AG09309 (cell line): ENCODE measurements at places on chromosomes 2 and 18.

- DNase-seq = no peak
Measured at GRCh38 chr2:36147670-36148390, 207.7 kb upstream of the CRIM1 start.

DNA sequence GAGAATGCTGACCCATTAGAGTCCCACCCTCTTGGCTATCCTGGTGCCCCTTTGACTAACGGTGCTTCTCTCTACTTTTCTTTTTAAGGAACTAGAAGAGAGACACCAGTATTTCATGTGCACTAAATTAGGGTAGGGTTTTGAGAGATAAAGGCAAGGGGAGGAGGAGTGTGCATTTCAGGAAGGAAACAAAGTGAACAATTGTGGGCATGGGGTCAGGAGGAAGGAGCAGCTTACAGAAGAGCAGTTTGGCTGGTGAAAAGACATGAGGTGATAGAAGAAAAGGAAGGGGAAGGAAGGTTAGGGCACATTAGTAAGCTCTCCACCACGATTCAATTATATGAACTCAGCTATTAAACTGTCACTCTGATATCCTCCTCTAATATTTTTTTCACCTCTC, 105.8 kb upstream of the CTAGE1 start:
- no peak for DNase-seq

DNA sequence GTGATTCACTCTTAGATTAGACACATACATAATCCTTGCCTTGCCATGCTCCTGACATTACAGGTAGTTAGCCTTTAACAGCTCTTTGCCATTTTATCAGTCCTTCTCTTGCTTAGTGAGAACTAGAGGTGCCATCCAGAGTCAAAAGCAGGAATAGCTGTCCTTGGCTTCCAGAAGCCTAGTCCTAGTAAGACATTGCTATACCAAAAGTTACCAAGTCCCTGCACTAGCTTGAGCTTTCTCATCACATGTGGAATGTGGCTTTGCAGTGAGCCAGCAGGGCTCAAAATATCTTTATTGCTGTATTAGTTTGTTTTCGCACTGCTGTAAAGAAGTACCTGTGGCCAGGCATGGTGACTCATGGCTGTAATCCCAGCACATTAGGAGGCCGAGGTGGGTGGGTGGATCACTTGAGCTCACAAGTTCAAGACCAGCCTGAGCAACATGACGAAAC, 104.7 kb upstream of the NOSTRIN start:
- no peak for DNase-seq

DNA sequence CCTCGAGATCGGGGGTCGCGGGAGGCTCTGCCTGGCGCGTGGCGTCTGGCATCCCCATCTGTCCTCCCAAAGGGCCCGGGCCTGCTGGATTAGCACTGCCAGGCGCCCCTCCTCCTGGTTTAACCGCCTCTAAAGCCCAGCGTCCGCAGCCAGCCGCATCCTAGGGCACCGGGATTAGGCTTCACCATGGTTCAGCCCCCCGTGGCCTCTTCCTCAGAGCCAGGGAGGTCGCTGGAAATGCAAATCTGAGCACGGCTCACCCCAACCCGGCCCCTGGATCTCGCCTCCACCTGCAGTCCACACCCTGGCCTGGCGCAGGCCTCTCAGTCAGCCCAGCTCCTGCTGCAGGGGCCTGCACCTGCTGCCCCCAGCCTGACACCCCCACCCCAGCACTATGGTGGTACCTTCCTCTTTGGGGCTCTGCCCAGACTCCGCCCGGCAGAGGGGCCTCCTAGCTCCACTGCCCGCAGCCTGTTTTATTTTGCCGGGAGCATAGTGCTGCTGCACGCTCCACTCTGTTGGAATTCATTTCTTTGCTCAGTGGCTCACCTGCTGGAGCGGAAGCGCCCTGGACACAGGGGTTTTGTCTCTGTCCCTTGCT, 13.2 kb downstream of the PRELID3A start:
- no peak for DNase-seq

DNA sequence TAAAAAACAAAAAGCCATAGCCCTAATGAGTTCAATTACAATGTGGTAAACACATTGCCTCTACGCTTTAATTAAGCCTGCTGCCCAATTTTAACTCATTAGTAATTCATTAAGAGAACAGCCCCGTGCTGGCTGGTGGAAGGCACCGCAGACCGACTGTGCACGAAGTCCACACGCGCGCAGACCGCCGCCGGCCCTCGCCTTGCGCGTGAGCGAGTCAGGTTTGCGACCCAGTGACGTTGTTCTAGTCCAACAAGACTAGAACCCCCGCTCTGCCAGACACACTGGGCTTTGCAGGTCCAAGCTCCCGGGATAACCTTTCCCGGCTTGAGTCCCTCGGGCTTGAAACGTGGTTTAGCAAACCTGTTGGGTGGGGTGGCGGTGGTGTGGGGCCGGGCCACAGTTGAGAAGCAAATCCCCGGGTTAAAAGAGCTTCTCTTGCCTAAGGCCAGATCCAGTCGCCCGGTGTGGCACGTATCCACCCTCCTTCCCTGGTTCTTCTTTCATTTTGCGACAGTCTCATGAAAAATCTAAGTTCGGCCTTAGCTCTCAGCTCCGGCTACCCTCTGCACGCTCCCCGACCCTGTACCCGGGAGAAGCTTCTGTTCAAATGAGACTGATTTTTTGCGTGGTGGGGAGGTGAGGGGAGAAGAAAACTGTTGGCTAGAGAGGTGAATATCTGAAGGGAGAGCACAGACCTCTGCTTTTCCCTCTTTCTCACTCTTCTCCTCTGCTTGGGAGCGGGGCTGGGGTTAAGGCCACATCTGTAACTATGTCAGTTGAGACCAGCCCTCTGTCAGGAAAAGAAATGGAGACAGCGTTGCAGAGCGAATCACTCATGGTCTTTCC, 11.1 kb upstream of the SKOR2 start:
- DNase-seq = no peak

DNA sequence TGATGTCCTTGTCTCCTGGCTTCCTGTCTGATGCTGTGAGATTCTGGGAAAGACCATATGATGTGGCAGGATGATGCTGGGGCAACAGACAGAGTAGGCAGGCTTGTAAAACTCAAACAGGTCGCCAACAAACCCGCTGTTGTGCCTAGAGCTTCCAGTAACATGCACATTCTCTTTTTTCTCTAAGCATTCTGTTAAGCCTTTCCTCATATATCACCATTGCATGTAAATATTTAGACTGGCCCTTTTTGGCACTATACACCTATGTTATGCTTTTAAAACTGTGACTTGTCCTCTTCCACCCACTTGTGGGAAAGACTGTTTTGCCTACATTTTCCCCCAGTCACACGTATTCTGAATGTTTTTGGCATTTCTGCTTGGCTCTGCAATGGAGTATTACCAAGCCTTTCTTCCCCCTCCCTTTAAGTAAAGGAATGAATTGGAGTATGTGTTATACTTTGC, 250.4 kb upstream of the TANK start:
- DNase-seq = no peak

DNA sequence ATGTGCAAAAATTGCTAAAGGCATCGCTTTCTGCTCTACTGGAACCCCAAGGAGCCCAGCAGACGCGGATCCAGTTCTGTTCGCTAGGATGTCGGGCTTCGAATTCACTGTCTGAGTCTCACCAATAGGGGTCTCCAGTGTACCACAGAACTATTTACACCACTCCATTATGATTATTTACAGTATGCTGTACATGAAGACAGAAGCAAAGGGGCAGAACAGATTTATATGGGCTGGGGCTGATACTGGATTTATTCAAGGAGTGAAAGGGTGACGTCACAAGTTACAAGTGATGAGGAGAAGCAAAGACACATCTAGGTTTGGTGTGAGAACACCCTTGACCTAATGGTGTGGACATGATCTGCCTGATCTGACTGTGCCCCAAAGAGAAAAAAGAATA, 185.3 kb upstream of the ATP5MC3 start:
- DNase-seq = peak; percentile 1

GRCh38 chr2:212990697-212991096, 160.7 kb downstream of the IKZF2 start:
- DNase-seq = no peak

- no peak for DNase-seq
Measured at GRCh38 chr18:75360215-75360614, 67.3 kb downstream of the SMIM21 start.

DNA sequence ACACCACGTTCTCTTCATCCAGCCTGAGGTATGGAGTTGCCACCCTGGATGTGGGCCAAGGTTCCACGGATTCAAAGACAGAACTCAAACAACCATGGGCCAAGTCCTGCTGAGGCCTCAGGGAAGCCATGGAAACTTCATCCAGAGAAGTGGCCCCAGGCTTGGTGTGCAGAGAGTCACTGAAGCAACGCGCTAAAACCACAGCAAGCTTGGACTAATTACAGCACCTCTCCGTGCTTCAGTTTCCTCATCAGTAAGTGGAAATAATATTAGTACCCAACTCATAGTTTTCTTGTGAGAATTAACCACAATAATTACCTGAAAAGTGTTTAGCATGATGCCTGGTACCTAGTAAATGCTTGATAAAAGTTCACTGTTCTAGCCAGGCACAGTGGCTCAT, 19.2 kb upstream of the AP1S3 start:
- DNase-seq = no peak

GRCh38 chr18:56257205-56257604, 381.2 kb downstream of the TXNL1 start:
- peak; percentile 64 for DNase-seq

- no peak for DNase-seq
Measured at GRCh38 chr18:51151185-51151567, 46.3 kb downstream of the MEX3C start.

DNA sequence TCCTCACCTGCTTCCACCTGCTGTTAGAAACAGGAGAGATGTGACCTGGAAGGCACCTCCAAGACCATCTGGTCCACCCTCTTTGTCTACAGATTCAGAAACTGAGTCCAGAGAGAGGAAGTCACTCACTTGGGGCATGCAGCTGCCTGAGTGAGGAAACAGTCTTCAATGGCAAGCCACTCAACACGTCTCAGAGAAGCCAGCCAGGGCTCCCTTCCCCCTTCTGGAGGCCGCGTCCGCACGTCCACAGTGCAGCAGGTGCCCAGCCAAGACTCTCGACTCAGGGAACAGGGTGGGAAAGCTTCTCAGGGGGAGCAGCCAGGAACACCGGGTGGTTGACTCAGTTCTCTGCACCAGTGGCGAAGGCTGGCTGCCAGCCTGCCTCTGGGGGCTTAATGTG, 201.7 kb downstream of the BCL11A start:
- no peak for DNase-seq

DNA sequence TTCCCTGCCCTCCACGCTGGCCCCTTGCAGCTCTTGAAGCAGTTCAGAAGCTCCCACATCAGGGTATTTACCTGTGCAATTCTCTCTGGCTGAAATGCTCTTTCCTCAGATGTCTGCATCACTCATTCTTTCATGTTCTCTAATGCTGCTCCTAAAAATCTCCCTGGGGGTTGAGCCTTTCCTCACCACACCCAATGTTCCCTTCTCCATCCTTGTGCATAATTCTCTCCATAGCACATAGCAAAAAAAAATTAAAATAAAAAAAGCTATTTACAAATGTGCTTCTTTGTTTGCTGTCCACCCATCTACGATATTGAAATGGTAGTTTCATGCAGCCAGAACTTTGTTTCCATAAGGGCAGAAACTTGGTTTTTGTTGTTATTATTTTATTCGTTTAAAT, 155.5 kb downstream of the DOK6 start:
- DNase-seq = no peak

DNA sequence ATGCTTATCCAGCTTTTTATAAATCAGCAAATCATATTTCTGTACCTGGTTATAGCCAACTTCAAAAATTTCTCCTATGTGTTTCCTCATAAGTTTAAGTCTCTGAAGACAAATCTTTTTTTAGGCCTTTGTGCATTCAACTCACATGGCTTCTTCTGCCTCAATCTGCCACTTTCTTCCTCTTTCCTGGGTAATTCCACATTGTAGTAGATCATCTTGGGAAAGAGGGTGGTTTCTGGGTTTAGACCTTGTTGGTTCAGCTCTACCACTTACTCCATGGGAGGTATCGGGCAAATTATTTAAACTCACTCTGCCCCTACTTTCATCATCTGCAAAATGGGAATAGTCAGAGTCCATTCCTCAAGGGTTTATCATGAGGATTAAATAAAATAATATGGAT, 707.0 kb upstream of the ZEB2 start:
- no peak for DNase-seq

- DNase-seq = no peak
Measured at GRCh38 chr18:59758106-59758505, 60.9 kb upstream of the CCBE1 start.

DNA sequence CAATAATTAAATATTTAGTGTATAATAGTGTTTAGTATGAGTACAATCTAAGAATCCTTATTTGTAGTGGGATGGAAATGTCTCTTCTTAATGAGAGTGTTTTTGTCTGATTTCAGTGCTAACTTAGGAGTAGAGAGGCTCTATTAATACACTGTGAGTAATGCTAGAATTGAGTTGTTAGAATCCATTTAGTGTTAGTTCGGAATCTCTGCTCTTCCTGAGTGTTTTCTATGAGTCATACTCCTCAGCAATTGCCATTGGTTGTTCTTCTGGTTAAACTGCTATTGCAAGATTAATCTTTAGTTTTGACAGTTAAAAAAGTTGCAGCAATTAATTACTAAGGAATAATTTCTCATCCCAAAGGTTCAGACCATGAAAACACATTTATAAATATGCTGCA, 828.6 kb upstream of the POU3F3 start:
- DNase-seq = no peak

GRCh38 chr2:219856602-219857001, 229.2 kb downstream of the SLC4A3 start:
- DNase-seq = no peak

GRCh38 chr2:199015072-199015471, 442.7 kb downstream of the SATB2 start:
- DNase-seq = no peak

DNA sequence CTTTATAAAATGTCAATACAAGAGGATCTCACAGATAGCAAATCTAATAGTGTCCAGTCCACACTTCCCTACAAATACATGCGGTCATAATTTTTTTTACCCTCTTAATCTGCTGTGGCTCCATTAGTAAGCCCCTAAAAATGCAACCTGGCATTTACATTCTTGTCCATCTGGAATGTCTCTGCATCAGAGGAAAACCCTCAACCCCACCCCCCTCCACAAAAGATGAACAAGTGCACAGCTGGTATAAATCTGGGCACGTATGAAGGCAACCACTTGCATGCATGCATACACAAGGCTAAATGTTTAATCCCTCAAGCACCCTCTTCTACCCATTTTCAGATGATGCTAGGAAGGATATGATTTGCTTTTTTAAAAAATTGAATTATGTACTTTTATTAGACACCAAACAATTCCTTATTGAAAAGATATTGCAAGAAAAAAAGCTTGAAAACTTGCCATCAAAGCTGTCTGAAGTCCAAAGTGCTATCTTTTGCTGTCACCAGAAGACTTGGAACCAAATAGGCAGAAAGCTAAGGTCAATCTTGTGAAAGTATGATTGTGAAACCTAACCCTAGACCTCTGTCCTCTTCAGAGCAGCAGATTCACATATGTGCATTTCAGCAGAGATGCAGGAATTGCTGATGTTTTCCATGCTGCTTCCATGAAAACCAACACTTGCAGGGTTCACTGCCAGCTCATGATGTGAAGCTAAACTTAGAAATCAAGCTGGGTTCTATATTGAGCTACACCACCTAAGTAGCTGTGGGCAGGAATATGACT, 39.0 kb downstream of the IRS1 start:
- DNase-seq = peak; percentile 68

GRCh38 chr2:5588601-5589000, 103.6 kb upstream of the SOX11 start:
- no peak for DNase-seq
